ENCODE measurements at places on chromosomes 11 and 22.

DNA sequence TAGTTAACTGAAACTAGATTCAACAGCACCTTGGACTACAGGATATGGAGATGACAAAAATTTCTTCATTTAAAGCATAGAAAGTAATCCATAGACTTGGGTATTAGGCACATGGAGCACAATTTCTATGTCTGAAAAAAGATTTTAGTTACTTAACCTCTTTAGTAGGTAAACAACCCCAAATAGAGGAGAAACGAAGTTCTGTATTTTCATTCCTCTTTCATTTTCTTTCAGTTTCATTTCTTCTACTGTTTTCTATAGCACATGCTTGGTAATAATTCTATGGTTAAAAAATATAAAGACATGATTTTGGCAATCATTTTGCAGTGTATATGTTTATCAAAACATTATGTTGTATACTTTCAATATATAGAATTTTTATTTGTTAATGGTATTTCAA lies 99.5 kb downstream of the CASP12 start:
- no peak for DNase-seq

- no peak for DNase-seq
These were observed 99.4 kb upstream of the AKIP1 start for GRCh38 chr11:8811571-8811970.

DNA sequence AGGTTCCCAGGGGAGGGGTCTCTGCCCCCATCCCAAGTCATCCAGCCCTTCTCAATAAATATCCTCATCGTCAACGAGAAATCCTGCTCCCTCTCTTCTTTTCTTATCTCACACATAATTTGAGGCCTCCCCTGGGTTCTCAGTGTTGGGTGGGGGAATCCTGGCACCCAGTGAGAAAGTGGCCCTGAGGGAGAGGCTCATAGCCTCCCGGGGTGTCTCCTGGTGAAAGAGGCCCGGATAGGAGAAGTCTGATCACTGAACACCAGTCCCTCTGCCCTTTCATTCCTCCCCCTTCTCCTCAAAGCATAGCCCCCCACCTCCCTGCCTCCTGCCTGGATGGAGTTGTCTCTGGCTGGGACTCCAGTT lies 35.3 kb downstream of the IGLL5 start:
- DNase-seq = no peak

GRCh38 chr22:48102581-48102980 lies 1340.1 kb downstream of the TBC1D22A start:
- DNase-seq = no peak

GRCh38 chr11:35141571-35141971 lies 2.6 kb downstream of the CD44 start:
- DNase-seq = no peak

- no peak for DNase-seq
These were observed 12.0 kb downstream of the C11orf58 start for GRCh38 chr11:16750417-16750816.

DNA sequence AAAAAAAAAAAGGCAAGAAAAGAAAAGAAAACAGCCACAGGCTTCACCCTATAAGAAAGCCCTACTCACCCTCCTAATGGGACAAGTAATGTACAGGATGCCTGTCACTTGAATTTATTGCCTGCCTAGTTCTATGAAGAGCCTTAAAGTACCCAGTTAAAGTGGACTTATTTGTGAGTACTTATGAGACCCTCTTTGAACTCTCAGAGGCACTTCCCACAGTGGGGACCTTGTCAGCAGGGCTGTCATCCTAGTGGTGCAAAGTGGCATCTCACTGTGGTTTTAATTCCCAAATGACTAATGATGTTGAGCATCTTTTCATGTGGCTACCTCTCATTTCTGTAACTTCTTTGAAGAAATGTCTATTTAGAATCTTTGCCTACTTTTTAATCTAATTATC lies 41.8 kb upstream of the BARX2 start:
- no peak for DNase-seq

DNA sequence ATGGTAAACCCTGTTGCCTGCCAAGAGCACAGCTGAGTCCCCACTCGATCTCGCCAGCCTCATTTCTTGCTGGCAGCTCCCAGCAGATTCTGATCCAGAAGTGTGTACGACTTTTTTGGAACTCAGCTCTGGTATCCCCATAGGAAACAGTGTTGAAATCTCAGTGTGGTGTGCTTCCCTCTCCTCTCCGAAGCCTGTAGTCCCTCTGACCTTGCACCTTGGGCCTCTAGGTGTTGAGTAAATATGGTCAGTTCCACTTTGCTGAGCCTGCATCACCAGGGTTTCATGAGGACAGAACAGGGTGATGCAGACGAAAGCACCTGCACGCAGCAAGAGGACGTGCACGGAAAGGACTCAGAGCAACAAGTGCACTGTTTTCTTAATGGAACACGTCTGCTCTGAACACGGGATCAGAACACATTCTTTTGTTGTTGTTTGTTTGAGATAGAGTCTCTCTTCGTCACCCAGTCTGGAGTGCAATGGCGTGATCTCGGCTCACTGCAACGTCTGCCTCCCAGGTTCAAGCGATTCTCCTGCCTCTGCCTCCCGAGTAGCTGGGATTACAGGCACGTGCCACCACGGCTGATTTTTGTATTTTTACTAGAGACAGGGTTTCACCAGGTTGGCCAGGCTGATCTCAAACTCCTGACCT lies 3.8 kb upstream of the CPT1A start:
- DNase-seq = no peak

GRCh38 chr11:117843666-117844484 lies 19.3 kb upstream of the FXYD2 start:
- peak; percentile 83 for DNase-seq

- no peak for DNase-seq
These were observed 4.4 kb downstream of the IL18BP start for GRCh38 chr11:72002841-72003775.

DNA sequence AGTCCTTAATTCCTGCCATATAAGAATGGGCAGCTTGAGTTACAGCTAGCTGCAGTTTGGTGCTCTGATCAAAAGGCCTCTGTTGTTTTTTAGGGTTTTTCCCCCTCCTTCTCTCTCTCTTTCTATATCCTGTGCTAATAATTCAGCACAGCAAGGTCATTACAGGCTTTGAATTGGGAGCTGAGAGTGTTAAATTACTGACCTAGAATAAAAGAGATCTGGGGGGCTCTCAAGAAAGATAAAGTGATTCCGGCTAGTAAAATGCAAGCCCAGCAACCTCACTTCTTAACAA lies 84.9 kb downstream of the CSTPP1 start:
- no peak for DNase-seq

DNA sequence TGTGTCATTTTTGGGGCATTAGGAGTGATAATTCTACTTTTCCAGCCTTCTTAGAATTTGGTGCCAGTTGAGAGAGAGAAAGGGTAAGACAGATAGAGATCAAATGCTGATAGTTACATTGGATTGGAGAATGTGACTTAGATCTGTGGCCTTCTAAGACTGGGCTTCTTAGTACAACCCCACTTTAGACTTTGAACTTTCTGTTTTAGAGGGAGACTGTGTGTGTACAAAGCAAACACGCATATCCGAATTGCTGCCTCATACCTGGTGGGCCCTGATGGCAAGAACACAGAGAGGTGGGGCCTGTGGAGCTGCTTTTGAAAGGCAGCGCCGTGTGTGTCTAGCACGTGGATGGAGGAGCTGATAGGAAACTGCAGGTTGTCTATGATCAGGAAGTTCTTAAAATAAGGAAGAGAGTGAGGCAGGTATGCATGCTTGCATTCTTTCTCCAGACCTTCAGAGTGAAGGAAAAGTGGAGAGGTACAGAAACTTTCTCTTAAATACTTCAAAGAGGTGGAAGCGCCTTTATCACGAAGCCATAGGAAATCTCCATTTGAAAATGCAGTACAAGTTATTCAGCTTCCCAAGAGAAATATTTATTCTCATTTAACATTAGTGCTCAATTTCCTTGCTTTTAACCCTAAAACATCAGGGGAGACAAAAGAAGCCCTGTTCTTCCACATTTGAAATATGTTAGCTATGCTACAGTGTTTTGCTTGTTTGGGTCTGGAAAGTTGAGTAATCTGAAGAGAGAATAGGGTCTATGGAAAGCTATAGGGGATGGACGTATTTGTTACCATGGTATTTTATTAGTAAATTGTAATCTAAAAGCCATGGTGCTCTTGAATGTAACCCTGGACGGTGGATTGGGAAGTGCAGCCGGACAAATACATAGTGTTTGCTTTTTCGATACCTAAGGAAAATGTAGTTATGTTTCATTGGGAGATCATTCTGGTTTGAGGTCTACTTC lies 13.7 kb downstream of the PDHX start:
- no peak for DNase-seq

DNA sequence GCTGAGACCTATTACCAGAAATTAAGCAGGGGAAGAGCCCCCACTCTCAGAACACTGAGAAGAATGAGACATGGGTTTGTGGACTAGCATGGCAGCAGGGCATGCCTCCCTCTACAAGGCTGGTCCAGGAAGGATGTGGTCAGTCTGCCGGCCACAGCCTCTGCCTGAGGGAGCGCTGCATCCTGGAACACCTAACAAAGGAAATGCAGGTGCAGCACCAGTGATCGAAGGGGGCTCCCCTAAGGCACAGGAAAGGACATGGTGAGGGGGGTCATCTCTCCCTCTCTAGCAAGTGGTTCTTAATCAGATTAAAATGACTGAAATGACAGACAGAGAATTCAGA lies 40.6 kb upstream of the ARL14EP start:
- DNase-seq = peak; percentile 1

DNA sequence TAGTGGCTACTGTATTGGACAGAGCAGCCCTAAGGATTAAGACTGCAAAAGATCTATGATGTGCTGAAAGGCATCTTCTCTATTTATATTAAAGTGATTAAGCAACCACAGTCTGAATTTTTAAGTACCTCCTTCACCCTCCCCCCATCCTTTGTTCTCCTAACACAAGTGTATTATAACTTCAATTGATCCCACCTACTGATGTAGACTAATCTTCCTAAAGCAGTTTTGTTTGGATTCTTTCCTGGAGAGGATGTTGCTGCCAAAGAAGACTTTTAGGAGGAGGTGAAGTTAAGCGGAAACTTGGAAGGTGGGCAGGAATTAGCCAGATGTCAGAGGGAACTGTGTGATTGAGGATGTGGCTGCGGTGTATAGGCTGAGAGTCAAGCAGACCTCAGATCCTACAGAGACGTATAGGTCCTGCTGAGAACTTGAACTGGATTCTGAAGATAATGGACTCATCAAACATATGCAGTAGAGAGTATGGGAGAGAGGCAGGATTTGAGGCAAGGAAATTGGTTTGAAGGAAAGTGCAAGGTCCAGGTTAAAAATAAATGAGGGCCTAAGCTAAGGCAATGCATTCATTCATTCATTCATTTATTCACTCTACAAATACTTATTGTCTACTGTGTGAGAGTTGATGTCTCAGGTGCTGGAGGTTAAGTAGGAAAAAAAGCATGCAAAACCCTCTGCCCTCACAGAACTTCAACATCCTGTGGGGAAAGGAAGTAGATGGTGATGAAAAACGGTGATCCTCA lies 5.2 kb upstream of the RASSF10 start:
- DNase-seq = no peak

- DNase-seq = peak; percentile 26
These were observed 839 bp downstream of the CBY1 start for GRCh38 chr22:38657045-38657909.

DNA sequence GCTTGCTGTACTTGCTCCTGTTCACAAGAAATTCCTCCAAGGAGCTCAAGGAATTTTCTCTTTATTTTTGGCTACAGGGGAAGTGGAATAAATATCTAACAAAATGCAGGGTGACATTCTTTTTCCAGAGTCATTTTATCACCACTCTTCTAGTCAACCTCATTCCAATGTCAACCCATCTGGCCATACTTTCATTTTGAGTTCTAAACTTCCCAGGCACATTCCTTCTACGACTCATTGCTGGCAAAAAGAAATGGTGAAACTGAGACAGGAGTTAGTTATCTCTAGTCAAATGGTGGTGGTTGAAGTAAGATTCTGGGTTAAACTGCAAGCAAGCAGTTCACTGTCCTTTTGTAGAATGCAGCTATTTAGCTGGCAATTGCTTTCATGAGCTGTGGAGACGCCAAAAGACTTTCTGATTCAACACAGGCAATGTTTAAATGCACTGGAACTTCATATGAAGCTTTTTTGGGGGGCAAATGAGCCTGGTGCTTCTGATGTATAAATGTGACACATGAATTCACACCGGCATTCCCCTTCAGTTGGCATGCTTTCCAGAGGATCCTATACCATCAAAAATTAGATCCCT lies 304.6 kb downstream of the CADM1 start:
- DNase-seq = no peak

DNA sequence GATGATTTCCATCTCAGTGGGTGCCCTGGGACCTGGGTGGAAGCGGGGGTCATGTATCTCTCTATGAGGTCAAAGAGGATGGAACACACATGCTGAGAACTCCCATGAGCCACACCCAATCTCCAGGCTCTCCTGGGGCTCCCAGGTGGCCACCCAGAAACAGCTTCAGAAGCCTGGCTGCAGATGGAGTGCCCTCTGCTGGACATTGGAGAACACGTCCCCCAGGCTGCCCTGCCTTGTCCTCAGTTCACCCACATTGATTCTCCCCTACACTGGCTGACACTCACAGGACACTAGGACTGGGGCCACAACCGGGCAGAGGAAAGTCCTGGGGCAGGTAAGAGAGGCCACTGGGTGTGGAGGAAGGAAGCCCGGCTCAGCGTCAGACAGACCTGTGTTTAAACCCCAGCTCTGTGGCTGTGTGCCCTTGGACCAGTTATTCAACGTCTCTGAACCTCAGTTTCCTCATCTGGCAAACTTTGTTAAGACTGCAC lies 4.5 kb upstream of the NOL12 start:
- DNase-seq = no peak

- no peak for DNase-seq
These were observed at the start of gene HORMAD2 for GRCh38 chr22:30079952-30080533. HORMAD2 (plus strand) TSS chr22:30080464; CDS start chr22:30093953, 13,489 bp downstream.

- no peak for DNase-seq
These were observed 35.8 kb upstream of the POU2AF2 start for GRCh38 chr11:111209543-111210355.

GRCh38 chr22:21982338-21982965 lies at the start of gene TOP3B:
TOP3B (minus strand) TSS chr22:21982787; CDS start chr22:21975709, 7,078 bp downstream.
- DNase-seq = peak; percentile 79

- DNase-seq = no peak
These were observed 169.3 kb upstream of the E2F8 start for GRCh38 chr11:19410032-19410431.

DNA sequence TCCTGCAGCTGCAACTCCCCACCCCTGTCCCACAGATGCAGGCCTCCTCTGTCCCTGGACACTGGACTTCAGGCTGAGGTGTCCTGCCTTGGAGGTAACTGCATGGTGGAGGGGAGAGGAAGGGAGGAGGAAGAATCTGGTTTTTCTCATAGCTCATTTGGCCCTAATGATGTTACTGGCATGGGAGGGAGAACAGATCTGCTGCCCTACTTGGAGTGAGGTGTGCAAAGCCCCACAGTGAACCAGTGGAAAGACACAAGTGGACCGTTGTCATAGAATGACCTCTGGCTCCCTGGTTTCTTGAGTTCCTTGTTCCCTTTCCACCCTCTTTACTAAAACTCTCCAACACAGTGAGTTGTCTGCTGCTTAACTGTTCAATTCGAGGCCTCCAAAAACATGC lies 215.9 kb downstream of the BARX2 start:
- DNase-seq = no peak

DNA sequence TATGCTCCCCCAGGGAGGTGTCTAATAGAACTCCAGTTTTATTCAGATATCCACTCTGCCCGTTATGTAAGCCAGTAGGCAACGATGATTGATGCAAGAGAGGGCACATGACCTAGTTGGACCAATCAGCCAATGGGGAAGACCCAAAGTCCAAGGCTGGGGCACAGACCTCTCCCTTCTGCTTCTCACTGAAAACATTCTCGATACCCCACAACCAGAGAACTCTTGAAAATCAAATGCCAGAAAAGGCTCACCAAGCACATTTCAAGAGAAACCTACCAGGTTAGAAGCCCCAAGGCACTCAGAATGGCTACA lies 7.4 kb downstream of the HIRA start:
- no peak for DNase-seq
